ENCODE measurements at places on chromosomes 7 and 10.

DNA sequence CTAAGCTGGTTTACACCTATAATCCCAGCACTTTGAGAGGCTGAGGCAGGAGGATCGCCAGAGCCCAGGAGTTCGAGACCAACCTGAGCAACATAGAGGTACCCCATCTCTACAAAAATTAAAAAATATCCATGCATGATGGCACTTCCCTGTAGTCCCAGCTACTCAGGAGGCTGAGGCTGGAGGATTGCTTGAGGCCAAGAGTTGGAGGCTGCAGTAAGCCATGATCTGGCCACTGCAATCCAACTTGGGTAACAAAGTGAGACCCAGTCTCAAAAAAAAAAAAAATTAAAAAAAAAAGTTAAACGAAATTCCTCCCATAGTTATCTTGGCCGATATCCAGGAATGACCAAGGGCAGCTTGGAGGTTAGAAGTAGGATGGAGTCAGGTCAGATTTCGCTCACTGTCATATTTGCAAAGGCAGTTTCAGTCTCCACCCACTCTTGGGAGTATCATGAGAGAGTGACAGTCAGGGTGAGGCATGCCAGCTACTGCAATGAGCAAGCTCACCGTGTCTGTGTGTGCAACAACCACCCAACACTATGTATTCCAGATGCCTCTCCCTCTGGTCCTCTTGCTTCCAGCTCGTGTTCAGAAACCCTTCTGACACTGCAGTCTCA lies 6.0 kb upstream of the ZDHHC4 start:
- no peak for DNase-seq

DNA sequence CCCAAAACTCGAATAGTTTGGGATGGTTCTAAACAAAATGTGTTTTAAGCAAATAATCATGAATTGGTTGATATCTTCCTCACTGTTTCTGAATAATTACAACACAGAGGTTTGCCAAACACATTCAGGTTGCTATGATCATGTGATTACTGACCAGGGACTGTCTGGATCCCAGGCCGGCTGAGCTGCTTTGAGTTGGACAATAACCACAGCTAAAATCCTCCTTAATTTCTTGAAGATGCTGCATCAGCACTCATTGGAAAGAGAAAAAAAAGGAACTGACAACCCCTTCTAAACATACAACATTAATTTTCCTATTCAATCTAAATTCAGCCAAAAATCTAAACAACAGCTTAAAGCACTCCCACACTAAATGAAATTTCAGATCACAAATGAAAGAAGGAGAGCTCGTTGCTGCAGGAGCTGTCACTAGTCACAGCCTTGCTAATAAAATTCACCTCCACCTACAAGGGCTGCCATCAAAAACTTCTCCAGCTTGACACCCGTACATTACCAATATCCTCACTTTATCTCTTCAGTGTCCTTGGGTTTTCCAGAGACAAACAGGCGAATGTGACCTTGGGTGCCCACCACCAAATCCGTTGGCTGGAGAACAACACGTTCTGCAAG lies 560.2 kb downstream of the KCNMA1 start:
- no peak for DNase-seq

DNA sequence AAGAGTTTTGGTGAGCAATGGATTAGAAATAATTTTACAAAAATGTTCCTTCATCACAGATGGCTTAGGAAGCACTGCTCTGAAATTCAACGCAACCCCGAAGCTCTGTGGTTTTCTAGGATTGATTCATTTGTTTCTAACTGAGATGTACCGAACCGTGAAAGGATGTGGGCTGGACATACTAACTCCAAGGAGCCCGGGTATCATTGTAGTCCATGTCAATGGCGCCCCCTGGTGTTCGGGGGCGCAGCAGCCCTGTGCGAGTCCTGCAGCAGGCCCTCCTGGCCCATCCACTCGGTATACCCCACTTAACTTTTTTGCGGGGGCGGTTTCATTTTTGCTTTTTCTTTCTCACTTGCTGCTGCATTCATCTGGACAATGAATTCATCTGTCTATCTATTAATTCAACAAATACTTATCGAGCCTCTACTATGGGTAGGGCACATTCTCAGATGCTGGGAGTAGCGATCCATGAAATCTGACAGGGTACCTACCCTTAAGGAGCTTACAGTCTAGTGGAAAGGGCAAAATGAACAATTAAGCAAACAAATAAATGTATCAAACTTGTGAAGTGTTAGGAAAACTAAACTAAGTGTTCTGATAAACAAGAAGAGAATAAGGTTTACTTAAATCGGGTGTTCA lies 25.2 kb upstream of the ITPRID1 start:
- no peak for DNase-seq

DNA sequence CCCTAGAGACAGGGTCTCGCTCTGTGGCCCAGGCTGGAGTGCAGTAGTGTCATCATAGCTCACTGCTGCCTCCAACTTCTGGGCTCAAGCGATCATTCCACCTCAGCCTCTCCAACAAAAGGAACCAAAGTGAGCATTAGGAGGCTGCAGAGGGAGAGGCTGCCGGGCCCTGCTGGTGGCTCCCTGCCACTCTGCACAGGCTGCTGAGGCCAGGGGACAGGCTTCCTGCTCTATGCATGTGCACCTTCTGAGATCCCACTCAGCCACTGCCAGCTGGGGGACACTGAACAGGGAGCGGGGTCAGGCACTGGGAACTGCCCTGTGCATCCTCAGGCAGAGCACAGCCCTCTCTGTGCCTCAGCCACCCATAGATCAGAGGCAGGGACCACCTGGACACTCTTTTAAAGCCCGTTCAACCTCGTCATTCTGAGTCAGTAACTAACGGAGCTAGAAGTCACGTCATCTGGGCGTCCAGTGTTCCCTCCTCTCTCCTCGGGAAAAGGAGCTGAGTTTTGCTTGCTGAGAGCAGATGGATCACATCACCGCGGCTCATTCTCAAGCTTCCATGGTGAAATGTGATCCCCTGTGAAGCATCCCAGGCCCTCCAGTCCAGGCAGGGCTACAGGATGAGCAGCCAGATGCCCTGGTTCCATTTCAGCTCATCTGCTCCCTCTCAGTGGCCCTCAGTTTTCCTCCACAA lies 109.6 kb downstream of the MYL10 start:
- DNase-seq = no peak

Measured in ascending aorta (tissue), 2 donors.